ENCODE measurements at places on chromosomes 5 and 9. TPM values are rescaled to one million over a fixed set of nuclear protein-coding genes. Genes with fewer than 3 reads are reported as not detected.

DNA sequence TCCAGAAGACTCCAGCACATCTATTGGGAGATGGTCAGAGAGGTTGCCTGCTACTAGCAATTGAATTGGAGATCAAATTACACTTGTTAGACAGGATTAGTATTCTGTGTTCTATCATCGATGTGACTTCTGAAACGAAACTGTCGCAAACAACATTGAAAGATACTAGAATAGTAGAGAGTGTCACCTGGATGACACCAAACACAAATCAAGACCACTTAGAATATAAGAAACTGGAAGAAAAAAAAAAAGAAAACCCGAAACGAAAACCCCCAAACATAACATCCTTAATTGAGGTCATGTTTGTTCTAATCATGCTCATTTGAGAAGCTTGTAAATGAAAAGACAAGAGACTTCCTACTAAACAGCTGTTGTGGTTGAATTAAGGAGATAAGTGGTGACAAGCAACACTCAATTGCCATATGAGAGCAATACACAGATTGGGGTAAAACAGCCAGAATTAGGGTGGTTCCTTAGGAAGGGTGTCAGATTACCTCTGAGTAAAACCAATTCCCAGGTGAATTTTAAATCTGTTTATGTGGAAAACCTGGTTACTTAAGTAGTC, 97.6 kb downstream of the BASP1 start:
- DNase-seq: no peak

DNA sequence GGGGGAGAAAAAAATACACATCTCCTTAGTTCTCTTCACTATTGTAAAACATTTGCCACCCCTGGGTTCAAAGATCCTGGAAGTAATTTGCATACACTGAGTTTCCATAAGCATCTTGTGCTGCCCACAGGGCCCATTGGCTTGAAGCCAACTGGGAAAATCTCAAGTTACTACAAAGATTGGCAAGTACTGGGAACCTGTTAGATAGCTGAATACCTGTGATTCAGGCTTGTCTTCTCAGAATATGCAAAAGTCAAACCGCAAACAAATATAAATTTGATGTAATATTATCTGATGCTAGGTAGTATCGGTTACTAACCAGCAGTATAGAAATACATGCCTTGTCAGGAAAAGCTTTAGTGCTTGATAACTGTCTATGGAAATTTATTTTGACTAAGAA, 156.9 kb upstream of the FST start:
- no peak for DNase-seq

GRCh38 chr9:134624137-134624591, 17.4 kb upstream of the COL5A1 start:
- no peak for DNase-seq

DNA sequence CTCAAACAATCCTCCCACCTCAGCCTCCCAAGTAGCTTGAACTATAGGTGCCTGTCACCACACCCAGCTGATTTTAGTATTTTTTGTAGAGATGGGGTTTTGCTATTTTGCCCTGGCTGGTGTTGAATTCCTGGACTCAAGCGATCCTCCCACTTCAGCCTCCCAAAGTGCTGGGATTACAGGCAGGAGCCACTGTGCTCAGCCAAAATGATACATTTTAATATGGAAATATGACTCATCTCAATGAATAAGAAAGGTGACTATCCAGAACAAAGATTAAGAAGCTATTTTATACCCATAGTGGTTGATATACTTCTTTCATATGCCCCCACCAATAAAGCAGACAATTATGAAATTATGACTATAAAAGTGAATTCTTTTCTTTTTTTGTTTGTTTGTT, 166.2 kb downstream of the NFIB start:
- DNase-seq: no peak

GRCh38 chr5:56822981-56823380, 7.6 kb downstream of the MAP3K1 start:
- no peak for DNase-seq

DNA sequence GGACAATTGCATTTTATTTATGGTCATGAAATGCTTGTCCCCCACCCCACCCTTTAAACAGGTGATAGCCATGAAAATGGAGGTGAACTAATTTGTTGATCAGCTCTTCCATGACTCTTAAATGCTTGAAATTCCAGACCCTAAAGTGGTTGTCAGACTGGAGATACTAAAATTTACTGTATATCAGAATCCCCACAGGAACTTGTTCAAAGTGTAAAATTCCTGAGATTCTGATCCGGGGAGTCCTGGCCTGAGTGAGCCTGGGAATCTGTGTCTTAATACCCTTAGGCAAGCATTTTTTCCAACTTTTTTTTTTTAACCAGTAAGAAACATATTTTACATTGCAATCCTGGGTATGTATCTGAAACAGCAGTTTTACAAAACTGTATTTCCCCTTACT, 4.7 kb downstream of the SKP2 start:
- no peak for DNase-seq

GRCh38 chr5:107813559-107813958, 142.8 kb upstream of the EFNA5 start:
- DNase-seq: no peak

DNA sequence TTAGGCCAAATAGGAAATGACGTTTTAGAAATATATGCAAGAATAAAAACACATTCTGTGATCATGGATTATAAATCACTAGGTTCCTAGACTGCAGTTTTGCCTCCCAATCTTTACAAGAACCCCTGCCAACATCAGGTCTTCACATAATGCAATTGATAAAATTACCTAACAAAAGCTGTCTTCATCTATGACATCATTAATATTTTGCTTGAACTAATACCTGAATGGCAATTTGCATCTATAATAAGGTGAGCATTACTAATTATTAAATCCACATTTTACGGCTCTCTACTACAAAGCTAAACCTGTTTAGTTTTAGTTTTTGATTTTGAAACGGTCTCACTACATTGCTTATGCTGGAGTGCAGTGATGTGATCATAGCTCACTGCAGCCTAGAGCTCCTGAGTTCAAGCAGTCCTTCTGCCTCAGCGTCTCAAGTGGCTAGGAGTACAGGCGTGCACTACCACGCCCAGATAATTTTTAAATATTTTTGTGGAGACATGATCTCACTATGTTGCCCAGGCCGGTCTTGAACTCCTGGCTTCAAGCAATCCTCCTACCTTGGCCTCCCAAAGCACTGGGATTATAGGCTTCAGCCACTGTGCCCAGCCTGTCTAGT, 218.0 kb downstream of the MLLT3 start:
- no peak for DNase-seq

DNA sequence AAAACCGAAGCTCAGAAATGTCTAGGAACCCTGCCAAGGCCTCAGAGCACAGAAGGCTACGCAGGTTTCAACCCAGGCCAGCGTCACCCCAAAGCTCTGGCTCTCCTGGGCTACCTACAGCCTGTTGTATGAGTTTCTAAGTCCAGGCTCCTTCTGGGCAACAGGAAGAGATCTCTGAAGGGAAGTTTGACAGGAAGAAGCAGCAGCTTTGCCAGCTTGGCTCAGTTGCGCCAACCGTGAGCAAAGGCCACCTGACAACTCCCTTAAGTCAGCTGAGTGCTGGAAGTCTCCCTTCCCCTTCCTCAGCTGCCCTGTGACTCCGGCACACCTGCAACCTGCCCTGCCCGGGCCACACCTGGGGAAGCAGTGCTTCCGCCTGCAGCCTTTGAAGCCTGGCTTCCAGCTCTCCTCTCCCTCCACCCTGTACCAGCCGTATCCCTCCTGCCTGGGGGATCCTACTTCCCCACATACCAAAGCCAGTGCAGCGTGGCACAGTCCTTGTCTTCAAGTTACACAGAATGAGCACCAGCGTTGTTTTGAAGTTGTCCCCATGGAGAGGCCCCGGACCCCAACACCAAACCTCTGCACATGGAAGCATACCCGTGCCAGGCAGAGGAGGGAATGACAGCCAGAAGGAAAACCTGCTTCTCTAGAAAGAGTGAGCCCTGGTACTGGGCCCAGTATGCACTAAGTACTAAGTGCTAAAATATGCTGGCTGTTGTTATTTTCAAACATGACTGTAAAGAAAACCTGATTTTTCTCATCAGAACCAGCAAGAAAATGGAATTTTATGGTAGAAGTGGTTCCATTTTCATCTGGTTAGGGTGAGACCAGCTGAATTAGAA, 36.5 kb downstream of the SHB start:
- DNase-seq: no peak

- no peak for DNase-seq
Observed at GRCh38 chr5:19865336-19866089, 122.5 kb downstream of the CDH18 start.

- DNase-seq: no peak
Observed at GRCh38 chr5:169431386-169431785, 130.4 kb upstream of the SLIT3 start.

GRCh38 chr5:179840766-179841165, 17.9 kb downstream of the MRNIP start:
- DNase-seq: no peak

- no peak for DNase-seq
Observed at GRCh38 chr9:11417782-11418181, 805.0 kb upstream of the PTPRD start.

GRCh38 chr5:133930061-133930812, 38.2 kb downstream of the C5orf15 start:
- no peak for DNase-seq

DNA sequence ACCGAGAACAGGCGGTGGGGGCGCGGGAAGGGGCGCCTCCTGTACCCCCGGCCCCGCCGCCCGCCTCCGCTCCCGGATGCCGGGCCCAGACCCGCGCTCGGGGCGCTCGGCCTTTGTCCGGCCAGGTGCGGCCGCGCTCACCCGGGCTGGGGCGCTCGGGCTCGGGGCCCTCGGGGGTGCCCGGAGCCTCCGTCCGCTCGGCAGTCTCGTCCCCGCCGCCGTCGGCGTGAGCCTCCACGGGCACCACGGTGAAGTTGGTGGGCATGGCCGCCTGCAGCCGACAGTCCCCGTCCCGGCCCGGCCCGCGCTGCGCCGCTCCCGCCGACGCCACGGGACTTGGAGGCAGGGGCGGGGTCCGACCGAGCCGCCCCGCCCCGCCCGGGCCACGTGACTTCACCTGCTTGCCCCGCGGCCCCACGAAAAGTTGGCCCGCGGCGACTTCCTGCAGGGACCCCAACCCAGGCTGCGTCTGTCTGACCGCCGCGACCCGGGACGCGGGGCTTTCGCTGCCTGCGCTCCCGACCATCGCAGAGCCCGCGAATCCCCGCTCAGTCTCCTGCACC, at the start of gene SLC12A7:
Gene SLC12A7, minus strand, starts transcription at position 337 of the 563 bp plus-strand sequence. Its CDS starts 72 bp downstream, at position 265.
- peak; percentile 65 for DNase-seq

DNA sequence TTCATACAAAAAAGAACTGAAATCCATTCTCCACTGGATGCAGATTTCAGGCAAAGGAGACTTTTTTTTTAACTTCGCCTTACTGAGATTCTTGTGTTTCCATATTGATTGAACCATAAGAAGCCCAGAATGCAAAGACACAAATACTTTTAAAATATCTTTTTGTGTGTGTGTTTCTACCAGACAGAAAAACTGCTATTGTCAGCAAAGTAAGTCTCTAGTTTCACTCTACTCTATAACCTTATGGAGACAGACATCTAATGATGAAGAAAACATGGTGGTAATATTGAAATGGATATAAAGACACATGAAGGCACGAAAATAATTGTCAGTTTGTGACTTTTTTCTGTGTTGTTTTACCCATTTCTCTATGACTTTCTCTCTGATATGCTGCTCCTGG, 260.3 kb upstream of the RORB start:
- DNase-seq: no peak

- no peak for DNase-seq
Observed at GRCh38 chr9:111052791-111053190, 14.5 kb upstream of the LPAR1 start.

DNA sequence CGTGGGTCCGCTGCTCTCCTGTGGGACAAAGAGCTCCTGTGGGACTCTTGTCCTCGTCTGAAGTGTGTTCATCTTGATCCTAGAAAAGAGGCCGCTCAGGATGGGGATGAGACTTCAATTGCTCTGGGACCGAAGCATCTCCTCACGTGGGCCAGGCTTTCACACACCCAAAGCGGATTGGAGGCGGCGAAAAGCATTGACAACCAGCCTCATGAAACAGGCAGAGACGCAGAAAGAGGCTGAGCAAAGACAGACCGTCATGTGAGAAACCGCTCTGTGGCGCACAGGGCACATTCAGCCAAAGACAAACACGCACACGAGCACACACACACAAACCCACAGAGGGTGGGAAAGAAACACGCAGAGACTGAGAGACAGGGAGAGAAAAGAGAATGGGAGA, 479.5 kb downstream of the SPATA31A7 start:
- DNase-seq: peak; percentile 8

GRCh38 chr5:139133282-139133681, 64.9 kb downstream of the SIL1 start:
- DNase-seq: no peak

KCNV2 gene
- not detected for total RNA-seq

CTSV gene
- total RNA-seq: 0.42 TPM

FOXI1 gene
- not detected for total RNA-seq

FOXD4 gene
- total RNA-seq: 0.05 TPM

CARD9 gene
- 5.3 TPM for total RNA-seq

NR6A1 gene
- 2.8 TPM for total RNA-seq

MSX2 gene
- total RNA-seq: not detected

KIF4B gene
- 0.05 TPM for total RNA-seq

GABRP gene
- 0.08 TPM for total RNA-seq

FLT4 gene
- 19.9 TPM for total RNA-seq

GM2A gene
- 14.5 TPM for total RNA-seq

Measured in liver (tissue), 10 donors.